Central memory CD8-positive, alpha-beta T cell (primary cell): ENCODE measurements at places on chromosomes 4 and X.

DNA sequence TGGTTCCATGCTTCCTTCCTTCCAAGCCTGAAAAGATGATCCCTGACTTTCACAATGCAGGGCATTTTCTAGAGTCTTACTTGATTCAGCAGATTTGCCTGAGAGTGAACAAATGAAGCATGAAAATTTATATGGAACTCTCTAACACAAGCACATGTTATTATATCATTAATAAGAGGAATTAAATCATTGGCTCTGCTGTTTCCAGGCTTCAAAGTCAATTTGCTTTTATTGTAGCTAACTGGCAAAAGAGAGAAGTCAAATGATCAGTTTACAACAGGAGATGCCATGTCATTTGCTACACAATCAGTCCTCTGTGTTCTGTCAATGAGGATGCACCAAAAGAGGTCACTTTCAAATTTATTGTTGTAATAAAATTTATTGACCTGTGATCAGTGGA is 101.5 kb upstream of the UGT8 start:
- DNase-seq: no peak

DNA sequence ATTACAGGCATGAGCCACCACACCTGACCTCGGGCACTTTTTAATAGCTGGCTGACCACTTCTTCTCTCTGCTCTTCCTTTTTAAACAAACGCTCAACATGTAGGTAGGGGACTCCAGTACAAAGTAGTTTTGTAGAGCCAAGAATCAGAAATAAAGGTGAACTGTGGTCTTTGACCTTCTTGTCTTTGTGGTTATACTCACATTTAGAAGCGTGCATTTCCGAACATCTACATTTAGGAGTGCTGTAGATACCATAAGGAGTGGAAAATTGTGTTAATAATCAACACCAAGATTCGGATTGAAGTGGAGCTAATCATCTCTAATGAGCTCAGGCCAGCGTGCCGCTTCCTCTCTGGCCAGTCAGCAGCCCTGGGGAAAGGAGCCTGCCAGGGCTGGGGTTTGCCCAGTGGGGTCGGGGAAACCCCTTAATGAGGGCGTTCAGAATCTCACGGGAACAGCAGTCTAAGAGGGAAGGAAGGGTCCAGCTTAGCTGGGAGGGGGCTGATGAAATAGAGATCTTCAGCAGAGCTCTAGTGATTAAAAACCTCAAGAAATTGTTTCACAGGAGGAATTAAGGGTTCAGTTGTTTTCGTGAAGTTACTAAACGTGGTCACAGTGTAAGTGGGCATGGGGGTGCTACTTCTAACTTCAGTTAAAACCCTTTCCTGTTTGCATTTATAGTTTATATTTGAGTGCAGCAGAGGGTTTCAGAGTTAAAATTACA is 81.2 kb downstream of the GAB1 start:
- DNase-seq: no peak

DNA sequence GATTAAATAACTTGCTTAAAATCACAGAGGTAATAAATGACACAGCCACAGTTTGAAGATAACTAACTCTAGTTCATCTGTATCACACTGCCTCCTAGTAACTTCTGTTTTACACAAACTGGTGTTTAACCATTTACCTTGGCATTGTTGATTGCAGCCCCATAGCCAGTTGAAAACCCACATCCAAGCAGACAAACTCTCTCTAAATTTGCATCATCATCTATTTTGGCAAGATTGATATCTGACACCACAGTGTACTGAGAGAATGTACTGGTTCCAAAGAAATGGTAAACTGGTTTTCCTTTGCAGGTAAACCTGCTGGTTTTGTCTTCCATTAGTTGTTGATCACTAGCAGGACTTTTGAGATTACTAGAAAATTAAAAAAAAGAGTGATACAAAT is 7.8 kb downstream of the ADH4 start:
- no peak for DNase-seq

DNA sequence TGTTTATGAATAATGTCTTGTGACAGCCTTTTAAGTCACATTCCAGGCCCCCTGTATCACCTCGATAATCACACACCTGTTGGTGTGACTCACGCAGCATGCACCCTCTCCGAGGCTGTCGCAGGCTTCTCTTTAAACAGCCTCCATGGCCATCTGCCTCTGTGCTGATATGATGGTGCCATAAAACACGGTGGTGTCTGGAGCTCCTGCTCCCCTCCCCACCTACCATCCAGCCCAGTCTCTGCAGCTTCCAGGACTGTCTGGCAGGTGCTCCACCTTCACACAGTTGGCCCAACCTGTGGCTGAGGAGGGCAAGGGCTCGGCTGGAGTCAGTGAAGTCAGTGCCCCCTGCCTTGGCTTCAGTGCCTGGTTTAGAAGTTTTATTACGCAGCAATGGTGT is 173.8 kb upstream of the RPL34 start:
- DNase-seq: no peak
